Activated CD4-positive, CD25-positive, alpha-beta regulatory T cell treated with anti-CD3 and anti-CD28 coated beads, Interleukin-2, amount 50 U/mL, for 24 hours (primary cell): ENCODE measurements at places on chromosomes 5 and 9.
A peak's percentile ranks its signal among the peaks of the same experiment; 100 is the strongest.

GRCh38 chr9:36136894-36137391 is 410 bp downstream of the GLIPR2 start:
- peak; percentile 36 for ATAC-seq

GRCh38 chr9:79357194-79357593 is 214.6 kb upstream of the TLE4 start:
- no peak for ATAC-seq

DNA sequence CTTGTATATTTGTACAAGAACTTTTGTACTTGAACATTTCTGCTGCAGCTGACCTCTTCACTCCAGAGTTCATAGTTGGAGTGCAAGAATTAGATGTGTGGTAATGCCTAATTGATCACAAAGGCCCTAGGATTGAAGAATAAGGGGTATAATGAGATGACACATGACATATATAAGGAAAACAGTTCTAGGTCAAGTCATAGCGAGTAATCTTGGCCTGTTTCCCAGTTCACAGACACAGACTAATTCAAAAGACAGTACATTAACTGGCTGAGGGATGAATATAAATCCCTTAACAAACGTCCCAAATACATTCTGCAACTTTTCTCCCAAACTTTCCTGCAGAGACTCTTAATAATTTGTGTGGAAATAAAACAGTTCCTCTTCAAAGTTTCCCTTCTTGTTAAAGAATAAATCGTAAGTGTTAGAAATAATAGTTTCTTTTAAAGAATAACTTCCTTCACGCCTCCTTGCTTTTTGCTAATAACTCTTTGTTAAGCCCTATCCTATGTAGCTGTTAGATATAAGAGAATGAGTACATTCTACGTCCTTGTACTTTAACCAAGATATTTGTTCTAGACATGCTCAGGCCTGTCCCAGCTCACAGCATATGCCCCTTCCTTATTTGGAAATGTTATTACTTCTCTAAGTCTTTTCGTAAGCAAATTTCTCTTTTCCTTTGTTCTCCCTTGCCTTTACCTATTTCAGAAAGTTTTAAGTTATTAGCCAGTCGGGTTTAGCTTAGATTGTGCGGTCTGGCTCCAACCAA is 556.4 kb upstream of the CTNND2 start:
- ATAC-seq = no peak

- no peak for ATAC-seq
Observed at GRCh38 chr5:121979691-121980090, 17.9 kb downstream of the SRFBP1 start.

DNA sequence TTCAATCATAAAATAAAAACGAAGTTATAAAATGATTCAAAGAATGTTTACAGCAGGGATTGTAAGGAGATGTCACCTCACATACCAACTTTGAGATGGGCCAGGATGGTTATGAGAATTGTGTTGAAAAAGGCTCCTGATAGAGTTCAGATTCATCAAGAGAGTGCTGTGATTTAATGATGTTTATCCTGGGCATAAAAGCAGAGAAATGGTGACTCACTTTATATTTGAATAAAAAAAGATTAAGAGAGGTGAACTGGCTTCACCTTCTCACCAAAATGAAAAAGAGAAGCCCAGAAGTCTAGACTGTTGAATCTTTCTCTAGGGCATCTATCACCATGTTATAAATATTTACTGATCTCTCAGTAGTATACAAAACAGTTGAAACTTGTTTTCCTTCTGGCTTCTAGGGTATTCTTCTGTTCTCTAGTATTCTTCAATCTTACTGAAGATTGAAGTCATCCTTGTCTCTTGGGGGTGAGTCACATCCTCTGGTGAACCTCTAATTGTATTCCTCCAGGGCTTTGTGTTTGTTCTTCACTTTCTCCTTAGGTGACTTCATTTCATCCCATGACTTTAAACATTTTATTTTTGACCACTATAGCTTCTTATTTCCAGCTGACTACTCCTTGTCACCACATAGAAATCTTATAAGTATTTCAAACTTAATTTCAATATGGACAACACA is 1237.3 kb upstream of the C9orf72 start:
- no peak for ATAC-seq

GRCh38 chr5:178553517-178553916 is 36.7 kb downstream of the COL23A1 start:
- ATAC-seq = no peak

DNA sequence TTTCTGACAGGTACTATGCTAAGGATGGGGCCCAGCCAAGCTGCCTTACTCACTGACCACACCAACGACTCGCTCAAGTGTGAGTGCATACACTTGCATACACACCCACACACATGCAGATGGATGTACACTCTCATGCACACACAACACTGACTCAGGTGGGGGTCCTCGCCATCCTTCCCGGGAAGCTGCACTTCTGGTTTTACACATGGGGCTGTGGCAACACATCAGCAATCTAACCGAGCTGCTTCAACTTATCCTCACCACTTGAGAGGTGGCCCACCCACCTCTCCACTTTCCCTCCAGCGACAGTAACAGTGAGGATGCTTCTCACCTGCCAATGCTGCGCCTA is 67.2 kb upstream of the SLC25A51 start:
- peak; percentile 25 for ATAC-seq

GRCh38 chr9:111066468-111066867 is 28.2 kb upstream of the LPAR1 start:
- ATAC-seq = no peak

DNA sequence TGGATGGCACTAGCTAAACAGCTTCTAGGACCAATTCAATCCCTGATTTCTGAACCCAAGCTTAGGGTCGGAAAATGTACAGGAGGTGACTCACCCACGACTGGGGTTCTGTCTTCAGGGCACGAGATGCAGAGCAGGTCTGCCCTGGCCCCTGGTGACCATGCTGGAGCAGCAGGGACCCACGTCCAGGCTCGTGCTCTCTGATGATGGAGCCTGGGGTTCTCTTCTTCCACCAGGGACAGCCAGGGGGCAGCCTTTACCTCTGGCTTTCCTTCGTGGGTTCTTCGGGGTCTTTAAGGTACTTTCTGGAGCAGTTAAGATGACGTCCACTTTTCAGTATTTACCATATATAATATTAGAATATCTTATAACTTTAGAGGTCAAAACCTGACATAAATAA is 2.1 kb downstream of the CFAP77 start:
- ATAC-seq = no peak

DNA sequence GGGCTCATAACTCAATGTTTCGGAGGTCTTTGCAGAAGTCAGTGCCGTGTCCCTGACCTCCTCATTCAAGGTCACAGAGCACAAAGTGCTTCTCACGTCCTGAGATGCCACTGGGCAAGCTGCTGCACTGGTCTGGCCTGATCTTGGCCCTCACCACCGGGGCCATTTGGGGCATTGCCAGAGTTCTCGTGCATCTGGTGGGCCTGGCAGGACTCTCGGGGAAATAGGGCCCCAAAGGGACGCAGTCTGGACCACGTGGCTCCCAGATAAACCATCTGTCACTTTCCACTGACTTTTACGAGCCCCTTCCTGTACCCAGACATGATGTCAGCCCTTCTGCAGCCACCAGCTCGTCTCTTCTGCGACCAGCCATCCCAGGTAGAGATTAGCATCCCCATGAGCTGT is 54.8 kb downstream of the HRH2 start:
- no peak for ATAC-seq

- no peak for ATAC-seq
Observed at GRCh38 chr9:104900871-104901270, 27.1 kb downstream of the ABCA1 start.

GRCh38 chr9:73011181-73011750 is 58.4 kb upstream of the ALDH1A1 start:
- no peak for ATAC-seq

DNA sequence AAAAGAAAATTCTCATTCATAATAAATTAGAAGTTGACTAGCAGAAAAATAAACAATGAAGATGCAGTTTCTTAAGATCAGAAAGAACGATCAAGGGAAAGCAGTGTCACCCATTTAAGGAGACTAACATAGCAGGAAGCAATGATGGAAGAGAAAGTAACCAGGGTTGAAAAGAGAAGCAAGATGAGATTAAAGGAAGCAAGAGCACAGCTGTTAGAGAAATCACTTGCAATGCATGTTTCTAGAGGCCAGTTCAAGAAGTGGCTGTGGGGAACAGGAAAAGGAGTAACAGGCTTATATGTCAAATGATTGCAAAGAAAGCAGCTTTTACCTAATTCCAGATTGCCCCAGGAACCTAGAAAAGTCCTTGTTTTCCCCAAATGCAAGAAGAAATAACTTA is 46.8 kb upstream of the SLC1A1 start:
- no peak for ATAC-seq

DNA sequence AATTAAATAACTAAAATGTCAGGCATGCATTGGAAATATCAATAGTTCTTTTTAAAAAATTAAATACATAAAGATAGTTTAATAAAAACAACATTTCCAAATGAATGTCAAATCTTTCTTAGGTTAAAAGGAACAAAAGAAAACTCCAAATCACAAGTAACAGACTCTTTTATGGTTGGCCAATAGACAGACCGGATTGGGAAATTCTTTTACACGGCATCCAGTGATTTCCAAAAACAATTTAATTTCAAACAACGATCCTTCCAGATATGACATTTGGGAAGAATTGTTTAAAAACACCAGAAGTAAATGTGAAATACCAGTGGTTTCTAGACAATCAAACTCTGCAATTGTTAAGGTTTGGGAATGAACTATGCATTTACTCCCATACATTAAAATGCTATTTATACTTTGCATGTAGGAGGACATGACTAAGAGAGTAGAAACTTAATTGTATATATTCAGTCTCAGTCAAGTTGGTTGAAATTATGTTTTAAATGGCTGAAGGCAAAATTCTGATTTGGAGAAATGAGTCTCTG is 32.8 kb downstream of the ZNF474 start:
- no peak for ATAC-seq

DNA sequence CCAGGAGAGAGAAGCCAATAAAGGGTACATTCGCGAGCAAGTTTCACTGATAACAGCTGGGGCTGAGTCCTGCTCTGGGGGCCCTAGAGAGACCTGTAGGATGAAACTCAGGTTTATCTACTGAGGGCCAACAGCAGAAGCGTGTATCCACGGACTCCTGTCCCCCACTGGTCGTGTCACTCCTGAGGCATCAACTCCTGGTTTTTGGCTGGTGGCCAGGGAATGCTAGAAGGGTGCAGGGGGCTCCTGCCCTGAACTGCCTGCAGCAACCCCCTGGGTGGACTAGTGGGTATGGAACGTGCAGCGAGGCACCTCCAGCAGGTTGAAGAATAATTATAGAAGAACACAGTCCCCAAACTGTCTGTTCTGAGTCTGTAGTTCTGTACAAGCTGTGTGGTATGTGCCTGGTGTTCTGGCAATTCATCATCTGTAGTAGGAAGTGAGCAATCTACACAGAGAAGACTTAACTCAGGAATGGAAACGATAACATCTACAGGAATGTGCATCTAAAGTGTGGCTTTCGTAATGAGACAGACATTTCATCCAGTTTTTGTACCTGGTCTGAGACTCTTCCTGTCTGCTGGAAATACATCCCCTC is 64.5 kb upstream of the GNA14 start:
- no peak for ATAC-seq
